ENCODE measurements at places on chromosomes 3 and 15.
A peak's percentile ranks its signal among the peaks of the same experiment; 100 is the strongest.

- no peak for DNase-seq
These were observed 495.8 kb downstream of the PDCD6IP start for GRCh38 chr3:34294240-34294639.

GRCh38 chr15:41958002-41958420 is 14.3 kb downstream of the EHD4 start:
- DNase-seq: no peak

DNA sequence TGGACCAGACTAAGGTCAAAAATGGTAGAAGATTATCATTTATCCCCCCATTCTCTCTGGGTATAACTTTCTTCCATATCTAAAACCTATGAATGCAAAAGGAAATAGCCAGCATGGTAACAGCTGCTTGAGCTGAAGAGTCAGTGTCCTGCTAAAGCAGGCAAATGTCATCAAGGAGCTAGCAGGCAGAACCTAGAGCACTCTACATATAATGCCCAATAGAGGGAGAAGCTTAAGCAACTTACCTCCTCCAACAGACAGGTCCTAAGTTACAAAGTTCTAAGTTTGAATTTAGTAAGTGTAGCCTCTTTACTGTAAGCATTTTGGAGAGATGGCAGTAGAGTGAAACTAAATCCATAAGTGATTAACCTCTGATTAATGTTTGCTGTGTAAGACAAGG is 7.7 kb downstream of the RAF1 start:
- DNase-seq: no peak

DNA sequence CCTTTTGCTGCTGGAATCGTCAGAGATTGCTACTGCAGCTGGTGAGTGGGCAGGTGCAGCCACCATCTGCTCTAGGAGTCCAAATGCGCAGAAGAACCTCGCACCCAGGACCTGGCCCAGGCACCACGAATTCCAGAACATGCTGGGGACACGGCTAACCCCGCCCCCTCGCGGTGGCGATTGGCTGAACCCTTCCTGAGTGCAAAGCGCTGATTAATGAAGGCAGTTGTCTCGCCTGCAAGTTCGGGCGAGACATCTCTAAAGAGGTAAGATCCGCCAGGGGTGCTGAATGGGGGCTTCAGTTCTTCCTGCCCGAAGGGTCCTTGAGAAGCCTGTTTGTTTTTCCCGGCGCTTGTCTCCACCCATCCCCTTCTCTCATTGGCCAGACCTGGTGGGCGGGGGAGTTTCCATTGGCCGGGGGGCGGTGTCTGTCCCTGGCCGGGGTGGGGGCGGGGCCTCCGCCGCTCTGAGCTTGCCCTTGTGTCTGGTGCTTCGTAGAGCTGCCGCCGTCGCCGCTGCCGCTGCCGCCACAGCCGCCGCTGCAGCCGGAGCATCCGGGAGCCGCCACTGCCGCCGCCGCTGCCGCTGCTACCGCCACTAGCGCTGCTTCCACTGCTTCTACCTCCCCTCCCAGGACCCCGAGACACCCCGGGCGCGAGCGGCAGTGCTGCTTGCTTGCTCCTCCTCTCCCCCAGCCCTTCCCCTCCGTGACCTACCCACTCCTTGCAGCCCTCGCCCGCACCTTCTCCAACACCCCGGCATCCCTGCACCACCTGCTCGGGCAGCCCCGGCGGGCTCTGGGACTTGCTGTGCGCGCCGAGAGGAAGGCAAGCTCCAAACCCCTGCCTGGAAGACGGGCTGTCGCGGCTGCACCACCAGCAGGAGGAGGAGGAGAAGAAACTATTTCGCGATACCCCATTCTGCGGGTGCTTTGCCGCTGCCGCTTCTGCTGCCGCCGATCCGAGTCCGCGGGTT is at the start of gene CADM2:
Gene CADM2 (plus strand): TSS at position 495 of the 975 bp plus-strand sequence.
- no peak for DNase-seq

DNA sequence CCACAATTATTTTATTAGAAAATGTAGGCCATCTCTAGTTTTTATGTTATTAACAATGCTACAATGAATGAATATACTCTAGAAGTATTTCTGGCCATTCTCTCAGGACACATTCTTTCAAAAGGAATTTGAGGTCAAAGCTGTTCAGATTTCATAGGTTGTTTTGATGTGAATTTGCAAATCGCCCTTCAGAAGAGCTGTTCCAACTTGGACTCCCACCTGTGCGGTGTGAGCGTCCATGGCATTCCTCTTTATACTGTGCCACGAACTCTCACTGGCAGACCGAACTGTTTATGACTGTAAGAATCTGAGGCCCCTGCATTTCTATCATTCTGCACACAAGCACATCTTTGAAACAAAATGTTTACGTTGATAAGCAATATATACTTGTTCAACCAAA is 18.6 kb upstream of the SLC24A5 start:
- DNase-seq: no peak

DNA sequence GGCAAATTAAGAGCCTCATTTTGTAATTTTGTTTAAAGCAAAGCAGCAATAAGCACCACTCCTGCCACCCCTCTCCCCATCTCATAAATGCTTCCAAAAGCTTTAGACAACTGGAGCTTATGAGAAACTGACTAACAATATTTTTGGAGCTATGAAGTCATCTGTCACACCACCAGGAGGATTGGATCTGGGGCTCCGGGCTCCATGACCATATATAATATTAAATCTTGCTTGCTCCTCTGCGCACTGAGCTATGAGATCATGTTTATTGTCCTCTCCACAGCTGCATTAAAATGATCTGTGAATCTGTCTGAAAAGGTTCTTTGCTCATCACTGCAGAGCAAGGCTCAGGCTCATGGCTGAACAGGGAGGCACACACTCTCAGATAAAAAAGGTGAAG is 323.7 kb downstream of the ZNF621 start:
- no peak for DNase-seq

DNA sequence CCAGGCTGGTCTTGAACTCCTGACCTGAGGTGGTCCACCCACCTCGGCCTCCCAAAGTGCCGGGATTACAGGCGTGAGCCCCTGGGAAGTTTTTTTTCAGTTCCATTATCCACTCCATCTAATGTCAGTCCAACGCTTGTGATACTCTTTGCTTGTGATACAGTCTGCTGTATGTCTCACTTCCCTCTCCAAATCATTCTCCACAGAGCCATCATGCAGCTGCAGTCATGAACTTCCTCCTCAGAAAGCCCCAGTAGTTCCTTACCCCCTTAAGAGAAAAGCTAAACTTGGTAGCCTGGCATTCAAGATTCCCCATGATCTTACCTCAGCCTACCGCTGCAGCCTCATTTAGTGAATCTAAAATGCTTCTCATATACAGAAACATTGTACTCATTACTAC is 2.3 kb downstream of the ARPC4 start:
- DNase-seq: no peak

- no peak for DNase-seq
These were observed 1.7 kb downstream of the GABRB3 start for GRCh38 chr15:26771168-26771567.

DNA sequence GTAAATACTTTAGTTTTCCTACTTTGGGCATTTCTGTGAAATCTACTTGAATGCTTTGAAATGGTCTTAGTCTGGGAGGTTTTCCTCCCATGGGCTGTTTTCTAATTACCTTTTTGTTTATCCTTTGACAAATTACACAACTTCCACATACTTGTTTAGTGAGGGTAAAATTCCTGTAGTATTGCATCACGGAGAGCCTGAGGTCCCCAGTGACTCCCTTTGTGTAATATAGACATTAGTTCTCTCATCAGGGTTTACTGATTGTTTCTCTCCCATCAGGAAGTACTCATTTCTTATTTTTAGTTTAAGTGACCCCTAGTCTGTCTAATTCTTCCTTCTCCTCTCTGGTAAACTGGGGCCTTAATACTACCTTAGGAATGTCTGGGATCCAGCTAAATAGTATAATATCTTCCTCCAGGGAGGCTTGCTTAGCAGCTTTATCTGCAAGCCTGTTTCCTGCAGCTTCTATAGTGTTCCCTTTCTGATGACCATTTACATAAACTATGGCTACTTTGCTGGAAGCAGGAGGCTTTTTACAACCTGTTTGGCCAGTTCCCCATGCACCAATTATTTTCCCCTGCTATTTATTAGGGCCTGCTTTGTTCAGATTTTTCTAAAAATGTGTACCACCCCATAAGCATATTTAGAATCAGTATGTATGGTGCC is 87.2 kb upstream of the XCR1 start:
- DNase-seq: peak; percentile 69

GRCh38 chr15:57324944-57325679 is 51.2 kb upstream of the CGNL1 start:
- DNase-seq: no peak

GRCh38 chr3:99287876-99288275 is 350.5 kb upstream of the COL8A1 start:
- DNase-seq: no peak

GRCh38 chr3:16865335-16865734 is 19.4 kb upstream of the PLCL2 start:
- peak; percentile 62 for DNase-seq

DNA sequence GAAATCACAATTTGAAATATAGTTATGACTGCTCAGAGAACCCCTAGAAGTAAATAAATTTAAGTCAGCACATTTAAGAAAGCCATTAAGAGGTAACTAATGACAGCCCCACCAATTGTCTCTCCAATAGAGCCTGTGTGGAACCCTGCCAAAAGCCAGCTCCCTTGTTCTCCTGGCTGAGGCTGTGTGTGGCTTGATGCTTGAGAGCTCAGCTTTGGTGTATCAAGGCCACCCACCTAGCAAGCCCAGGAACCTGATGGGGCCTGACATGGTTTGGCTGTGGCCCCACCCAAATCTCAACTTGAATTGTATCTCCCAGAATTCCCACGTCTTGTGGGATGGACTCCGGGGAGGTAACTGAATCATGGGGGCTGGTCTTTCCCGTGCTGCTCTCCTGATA is 106.9 kb downstream of the LRRN1 start:
- no peak for DNase-seq
